ENCODE measurements at places on chromosomes 2 and 18.

- no peak for DNase-seq
Observed at GRCh38 chr2:11491348-11491933, 25.5 kb upstream of the E2F6 start.

DNA sequence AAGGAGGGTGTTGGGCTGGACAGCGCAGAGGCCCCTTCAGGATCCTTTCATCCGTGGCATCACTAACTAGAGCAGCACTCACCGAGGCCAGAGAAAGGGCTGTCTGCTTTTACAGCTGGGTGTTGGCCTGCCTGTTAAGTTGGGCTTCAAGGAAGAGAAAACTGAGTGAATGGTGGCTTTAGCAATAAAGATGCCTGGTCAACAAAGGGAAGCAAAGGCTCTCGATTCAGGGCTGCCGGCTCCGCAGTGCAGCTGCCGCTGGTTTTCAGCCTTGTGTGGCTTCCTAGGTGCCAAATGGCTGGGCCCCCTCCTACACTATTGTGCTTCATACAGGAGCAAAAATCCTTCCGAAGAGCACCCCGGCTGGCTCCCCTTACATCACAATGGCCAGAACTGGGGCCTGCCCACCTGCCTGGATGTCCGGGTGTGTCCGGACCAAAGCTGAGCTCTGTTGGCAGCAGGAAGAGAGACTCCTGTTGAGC lies 61.0 kb upstream of the GPR45 start:
- no peak for DNase-seq

- no peak for DNase-seq
Observed at GRCh38 chr2:118548880-118549488, 298.5 kb downstream of the EN1 start.

DNA sequence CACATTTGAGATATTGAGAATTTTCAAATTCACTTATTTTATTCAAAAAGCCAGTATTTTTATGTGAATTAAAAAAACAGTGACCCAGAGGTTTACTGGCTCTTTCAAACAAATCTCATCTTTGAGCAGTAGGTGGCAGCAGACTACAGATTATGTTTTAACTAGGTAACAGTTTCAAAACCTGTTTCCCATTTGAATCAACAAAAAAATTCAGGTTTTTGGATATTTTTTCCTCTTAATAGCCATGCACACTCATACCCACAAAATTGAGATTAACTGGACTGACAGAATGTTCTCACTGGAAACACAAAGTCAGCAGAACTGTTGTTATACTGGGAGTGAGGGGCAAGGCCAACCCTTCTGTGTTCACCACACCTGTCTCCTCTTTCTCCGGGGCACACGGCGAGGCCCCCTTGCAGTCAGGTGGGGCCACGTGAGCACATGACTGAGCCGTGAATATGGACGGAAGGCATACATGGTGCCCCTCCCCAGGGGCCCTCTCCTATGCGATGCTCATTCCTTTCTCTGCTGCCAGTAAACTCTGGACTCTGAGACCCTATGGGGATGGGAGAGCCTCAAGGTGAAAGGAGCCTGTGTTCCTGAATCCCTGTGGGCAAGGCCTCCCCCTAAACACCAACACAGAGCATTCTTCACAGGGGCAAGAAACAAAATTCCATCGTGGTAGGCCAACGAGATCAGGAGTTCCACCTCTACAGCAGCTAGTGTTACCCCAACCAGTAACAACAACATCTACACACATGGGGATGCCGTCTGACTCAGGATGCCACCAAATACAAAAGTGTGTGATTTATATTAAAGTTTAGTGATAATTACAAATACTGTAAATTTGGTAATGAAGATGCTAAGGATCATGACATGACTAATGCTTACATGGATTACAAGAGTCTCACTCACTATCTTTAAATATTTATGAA lies 80.4 kb downstream of the LPIN2 start:
- DNase-seq, result peak; percentile 84

DNA sequence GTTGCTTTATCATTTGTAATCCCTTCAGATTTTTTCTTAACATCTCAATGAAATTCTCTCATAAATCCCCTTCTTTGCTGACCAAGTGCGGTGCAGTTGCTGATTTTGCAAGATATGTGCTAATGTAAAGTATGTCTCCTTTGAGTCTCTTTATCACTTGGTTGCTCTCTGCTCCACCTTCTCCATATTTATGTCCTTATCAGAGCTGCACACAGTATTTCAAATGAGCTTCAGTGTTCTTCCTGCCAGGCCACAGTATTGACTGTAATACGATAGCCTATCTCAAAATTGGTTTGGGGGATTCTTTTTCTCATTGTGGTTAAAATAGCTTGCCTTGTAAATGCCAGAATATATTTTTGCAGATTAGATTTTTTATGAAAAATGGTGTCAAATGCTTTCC lies 32.2 kb downstream of the MAIP1 start:
- DNase-seq, result no peak

GRCh38 chr2:134564549-134564948 lies 154.3 kb downstream of the TMEM163 start:
- DNase-seq, result no peak

GRCh38 chr18:58896268-58896667 lies 31.6 kb downstream of the ZNF532 start:
- peak; percentile 3 for DNase-seq

DNA sequence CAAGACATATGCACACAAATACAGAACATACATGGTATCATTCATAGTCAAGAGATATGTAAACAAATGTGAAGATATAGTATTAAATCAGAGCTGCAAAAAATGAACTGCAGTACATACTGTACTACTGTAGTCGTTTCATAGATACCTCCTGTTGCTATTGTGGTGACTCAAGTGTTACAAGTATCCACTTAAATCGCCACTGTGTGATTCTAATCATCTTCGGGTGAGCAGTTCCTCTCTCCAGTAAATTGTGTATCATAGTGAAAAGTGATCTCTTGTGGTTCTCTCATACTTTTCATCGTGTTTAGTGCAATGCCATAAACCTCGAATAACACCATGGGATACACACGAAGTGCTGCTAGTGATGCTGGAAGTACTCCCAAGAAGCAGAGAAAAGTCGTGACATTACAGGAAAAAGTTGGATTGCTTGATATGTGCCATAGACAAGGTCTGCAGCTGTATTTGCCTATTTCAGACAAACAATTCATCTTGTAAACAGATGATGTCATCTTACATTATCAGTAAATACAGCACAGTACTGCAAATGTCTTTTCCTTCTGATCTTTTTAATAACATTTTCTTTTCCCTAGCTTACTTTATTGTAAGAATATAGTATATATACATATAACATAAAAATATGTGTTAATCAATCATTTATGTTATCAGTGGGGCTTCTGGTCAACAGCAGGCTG lies 222.2 kb downstream of the BCL11A start:
- no peak for DNase-seq

DNA sequence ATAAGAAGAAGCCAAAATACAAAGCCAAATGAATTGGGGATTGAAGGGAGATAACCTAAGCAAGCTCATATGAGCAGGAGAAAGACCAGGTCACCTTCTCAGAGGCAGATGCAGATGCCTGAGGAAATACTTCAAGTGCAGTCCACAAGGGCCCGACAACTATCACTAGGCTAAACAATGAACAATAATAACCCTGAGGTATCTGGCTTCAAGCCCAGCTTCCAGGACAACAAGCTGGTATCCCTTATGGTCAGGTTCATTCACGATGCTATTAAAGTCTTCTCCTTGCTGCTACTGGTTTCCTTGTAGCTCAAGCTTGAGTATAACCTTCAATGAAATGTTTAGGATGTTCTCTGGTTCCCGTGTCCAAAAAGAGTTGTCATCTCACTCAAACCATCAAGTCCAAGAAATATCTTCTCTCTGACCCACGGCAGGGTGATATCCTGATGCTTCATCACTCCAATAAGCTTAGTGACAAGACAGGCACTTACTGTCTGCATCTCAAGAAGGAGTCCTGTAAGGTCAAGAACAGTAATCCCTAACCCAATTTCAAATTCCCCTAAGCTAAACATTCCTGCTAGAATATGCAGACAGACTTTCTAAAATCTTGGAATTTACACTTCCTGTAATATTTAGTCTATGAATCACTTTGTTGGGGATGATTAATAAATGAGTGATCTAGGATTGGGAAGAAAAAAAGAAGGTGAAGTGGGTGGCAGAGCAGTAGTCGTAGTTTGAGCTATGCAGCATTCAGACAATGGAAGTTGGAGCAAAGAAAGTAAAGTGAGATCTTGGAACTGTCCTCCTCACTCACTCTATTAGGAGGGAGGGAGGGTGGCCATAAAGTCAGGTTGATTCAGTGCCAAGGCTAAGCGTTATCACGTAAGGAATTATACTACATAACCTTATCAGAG lies 33.1 kb downstream of the CHN1 start:
- no peak for DNase-seq

DNA sequence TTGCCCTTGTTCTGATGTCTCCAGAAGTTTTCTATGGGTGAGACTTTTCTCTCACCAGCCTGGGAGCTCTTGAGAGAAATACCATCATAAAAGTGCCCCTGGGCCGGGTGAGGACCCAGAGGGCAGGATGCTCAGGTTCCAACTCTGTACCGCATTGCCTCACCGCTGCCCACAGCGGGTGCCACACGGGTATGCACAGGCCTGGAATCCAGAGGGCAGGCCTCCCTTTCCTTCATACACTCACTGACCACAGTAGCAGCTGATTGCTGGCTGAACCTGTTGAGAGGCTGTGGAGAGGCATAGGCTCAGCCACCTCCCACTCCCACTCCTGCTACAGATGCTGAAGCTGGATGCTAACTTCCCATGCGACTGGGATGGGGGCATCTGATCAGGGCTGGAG lies 293.8 kb downstream of the CYP26B1 start:
- no peak for DNase-seq

- no peak for DNase-seq
Observed at GRCh38 chr18:24115628-24116027, 23.2 kb upstream of the CABYR start.

DNA sequence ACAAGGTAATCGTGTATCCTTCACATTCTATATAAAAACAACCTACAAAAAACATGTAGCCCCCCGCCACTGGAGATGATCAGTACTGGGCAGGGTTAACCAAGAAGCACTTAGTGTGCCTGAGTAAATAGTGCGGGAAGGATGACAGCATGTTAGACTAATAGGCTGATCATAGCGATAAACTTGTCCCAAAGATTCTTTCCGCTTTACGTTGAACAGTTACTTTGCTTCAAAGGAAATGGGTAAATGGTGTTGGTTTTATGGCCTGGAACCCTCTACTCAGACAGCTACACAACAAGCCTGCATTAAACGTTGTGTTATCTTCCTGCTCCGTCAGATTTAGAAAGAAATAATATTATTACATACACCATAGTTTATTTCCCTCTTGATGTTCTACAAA lies 67.7 kb downstream of the CTAGE1 start:
- no peak for DNase-seq

GRCh38 chr18:46754661-46755292 lies 2.1 kb downstream of the ST8SIA5 start:
- DNase-seq, result no peak

GRCh38 chr2:12867631-12868287 lies 151.0 kb downstream of the TRIB2 start:
- DNase-seq, result no peak

DNA sequence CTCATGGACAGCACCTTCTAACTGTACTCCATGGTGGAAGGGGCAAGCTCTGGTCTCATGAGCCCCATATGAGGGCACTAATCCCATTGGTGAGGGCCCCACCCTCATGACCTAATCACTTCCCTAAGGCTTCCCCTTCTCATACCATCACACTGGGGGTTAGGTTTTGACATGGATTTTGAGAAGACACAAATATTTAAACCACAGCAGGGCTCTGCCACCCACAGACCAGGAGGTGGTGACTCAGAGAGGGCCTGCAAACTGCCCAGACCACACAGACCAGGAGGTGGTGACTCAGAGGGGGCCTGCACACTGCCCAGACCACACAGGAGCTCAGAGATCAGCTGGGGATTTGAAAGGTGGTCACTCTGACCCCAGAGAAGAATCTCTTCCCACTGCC lies 222.0 kb downstream of the KLHL29 start:
- DNase-seq, result no peak

GRCh38 chr2:43218702-43219382 lies 7.6 kb downstream of the ZFP36L2 start:
- peak; percentile 89 for DNase-seq

GRCh38 chr2:26724784-26725520 lies 32.4 kb downstream of the KCNK3 start:
- no peak for DNase-seq

All from CD4-positive, alpha-beta T cell treated with Interleukin-10 for 1 hour (primary cell).